ENCODE measurements at places on chromosomes 13 and 19.

GRCh38 chr19:45146741-45147205, 14.0 kb downstream of the NKPD1 start:
- ATAC-seq, result no peak

DNA sequence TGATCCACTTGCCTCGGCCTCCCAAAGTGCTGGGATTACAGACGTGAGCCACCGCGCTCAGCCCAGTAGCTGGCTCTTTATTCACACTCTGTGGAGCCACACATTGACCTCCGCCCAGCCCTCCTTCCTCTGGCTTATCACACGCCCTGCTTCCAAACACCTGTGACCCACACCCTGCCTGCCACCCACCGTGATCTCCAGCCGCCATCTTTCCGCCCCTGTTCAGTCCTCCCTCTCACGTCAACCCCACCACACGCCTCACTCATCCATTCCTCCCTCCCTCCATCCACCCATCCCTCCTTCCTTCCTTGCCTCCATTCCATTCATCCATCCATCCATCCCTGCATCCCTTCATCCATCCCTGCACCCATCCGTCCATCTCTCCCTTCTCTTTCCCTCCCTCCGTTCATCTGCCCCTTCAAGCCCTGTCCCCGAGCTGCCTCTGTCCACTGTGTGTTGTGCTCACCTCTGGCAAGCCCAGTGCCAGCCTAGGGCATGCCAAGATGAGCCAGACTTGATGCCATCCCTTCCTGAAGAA, 17.6 kb downstream of the ZNF296 start:
- ATAC-seq, result no peak

DNA sequence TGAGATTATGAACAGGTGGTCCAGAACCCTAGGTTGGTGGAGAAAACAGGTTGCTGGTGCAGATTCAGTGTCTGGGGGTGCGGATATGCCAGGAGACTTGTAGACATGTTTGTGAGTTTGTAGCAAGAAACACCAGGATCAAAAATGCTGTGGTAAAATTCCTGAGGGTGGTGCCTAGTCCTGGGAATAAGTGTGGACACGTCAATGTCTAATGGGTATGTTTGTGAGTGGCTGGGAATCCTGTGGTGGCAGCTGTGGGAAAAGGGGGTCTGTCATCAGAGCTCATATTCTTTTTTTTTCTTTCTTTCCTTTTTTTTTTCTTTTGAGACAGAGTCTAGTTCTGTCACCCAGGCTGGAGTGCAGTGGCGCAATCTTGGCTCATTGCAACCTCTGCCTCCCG, 7.2 kb downstream of the ZNF708 start:
- no peak for ATAC-seq

- peak; percentile 89 for ATAC-seq
These were observed 15.2 kb upstream of the MYO1F start for GRCh38 chr19:8592231-8593009.

- no peak for ATAC-seq
These were observed 345.8 kb downstream of the TBC1D4 start for GRCh38 chr13:75136151-75136550.

Measured in motor neuron (in vitro differentiated cells).